ENCODE measurements at places on chromosomes 4 and X.

DNA sequence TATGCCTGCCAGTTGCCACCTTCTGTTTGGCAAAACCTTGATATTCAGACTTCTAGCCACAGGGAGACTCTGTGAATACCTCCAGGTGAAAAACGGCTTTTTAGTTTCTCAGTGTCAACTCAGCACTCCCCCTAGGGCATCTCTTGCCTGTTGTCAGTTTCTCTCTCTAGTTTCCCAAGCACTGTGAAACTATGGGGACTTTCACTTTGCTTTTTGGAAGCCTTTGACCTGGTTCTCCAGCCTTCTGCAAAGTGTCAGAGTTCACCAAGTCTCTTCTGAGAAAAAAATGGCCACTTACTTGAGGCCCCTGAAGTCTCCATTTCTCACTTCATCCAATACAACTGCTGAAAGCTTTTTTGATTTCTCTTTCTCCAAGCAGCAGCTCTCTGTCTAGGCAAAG, 521.5 kb downstream of the INPP4B start:
- no peak for DNase-seq

- no peak for DNase-seq
These were observed 686 bp downstream of the FIP1L1 start for GRCh38 chr4:53378171-53378482.

DNA sequence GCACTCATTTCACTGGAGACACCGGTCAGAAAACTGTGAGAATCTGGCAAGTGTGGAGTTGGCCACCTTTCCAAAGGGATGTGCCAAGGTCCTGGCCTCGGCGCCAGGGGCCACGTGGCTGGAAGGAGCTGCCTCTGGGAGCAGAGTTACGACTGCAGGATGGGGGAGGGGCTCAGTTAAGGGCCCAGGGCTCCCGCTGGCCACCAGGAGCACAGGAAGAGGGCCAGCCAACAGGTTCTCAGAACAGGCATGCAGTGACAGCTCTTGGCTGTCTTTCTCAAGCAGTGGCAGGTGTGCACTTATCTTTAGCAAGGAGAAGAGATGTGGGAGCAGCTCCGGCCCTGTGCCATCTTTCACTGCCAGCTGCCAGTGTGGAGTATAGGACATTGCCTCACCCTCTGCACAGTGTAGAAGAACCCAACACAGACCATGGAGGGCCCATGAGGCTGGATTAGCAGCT, 115.9 kb upstream of the RBPJ start:
- DNase-seq, result no peak

- peak; percentile 18 for DNase-seq
These were observed 34.2 kb downstream of the IDS start for GRCh38 chrX:149470955-149471354.

- no peak for DNase-seq
These were observed 52.1 kb downstream of the PDGFRA start for GRCh38 chr4:54281054-54281766.

- no peak for DNase-seq
These were observed 2.1 kb upstream of the AVPR2 start for GRCh38 chrX:153902385-153902784.

DNA sequence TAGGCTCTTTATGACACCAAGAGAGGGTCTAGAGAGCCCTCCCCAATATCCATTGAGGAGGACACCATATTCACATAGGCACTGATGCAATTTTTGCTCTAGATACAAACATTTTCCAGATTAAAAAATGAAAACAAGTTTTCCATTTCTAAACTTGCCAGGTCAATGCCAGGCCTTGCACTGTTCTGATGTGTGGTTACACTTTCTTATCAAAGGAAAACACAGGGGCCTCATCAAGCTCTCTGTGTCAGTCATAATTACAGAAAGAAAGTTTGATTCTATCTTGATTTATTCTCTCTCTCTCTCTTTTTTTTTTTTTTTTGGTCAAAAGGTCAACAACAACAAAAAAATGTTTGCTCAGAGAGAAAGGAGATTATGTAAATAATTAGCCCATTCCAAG, 80.2 kb upstream of the ACSL4 start:
- no peak for DNase-seq

DNA sequence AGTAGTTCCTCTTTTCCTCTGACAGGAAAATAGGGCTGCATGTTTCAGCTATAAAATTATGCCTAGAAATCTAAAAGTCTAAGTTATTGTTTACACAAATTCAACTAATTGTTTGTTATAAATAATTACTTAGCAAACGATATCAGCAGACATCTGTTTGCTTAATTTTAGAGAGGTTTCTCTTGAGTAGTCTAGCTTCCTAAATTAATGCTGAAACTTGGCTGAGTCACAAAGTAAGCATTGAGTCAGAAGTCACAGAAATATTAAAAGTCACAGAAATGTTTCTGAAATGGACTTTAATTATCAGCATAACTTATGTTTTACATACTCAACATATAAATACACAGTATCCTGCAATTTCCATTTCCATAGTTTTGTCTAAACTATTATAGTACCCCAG, 1044.0 kb downstream of the CCSER1 start:
- DNase-seq, result no peak

DNA sequence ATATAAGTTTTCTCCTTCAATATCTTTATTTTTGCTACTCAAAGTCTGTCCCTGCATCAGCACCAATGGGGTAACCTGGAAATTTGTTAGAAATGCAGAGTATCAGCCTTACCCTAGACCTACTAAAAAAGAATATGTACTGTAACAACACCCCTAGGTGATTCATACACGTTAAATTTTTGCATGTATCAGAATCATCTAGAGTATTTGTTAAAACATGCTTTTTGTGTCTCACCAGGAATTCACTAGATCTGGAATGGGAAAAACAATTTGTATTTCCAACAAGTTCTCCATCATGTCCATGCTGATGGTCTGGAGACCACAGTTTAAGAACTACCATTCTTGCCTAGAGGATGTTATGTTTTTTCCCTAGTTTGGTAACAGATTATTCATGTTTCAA, 196.0 kb upstream of the EDNRA start:
- DNase-seq, result no peak

DNA sequence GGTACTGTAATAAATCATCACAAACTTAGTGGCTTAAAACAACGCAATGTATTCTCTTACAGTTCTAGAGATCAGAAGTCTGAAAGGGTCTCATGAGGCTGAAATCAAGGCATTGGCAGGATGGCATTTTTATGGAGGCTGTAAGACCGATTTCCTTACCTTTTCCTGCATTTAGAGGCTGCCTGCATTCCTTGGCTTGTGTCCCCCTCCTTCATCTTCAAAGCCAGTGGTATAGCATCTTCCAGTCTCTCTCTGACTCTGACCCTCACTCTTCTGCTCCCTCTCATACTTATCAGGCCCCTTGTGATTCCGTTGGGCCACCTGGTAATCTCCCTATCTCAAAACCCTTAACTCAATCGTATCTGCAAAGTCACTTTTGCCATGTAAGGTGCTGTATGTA, 258.2 kb upstream of the JADE1 start:
- no peak for DNase-seq

- no peak for DNase-seq
These were observed 194.4 kb downstream of the SLIT2 start for GRCh38 chr4:20445933-20446723.

GRCh38 chr4:93982255-93982654, 153.7 kb downstream of the ATOH1 start:
- DNase-seq, result no peak

DNA sequence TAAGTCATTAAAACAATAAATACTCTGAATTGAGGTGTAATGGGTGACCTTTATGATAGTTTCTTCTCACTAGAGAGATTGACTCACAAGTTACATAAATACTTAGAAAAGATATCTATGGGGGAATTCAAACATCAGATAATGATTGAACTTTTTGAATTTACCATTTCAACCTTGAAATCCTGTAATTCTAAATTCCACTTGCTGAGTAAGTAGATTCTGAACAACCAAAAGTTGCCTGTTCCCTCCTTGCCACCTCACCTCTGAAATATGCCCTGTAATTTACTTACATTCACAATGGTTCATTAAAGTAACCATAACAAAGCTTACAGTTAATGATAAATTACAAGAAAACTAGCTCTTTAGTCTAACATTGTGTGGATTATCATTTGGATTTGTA, 43.3 kb upstream of the SLC39A8 start:
- DNase-seq, result no peak

DNA sequence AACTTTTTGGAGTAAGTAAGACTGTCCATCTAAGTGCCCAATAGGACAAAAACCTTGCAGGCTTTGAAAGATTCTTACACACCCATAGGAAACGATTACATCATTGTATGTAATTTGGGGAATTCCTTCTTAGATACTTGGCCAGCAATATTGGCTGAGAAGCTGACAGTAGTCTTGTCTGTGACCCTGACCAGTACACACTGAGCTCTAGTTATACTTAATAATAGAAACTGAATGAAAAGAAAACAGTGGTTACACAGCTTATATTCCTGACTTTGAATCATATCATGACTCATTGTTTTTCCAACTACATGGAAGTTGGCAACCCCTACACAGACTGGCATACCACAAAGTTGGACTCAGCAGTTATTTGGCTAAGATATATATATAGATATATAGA, 7.1 kb upstream of the TLR2 start:
- no peak for DNase-seq

DNA sequence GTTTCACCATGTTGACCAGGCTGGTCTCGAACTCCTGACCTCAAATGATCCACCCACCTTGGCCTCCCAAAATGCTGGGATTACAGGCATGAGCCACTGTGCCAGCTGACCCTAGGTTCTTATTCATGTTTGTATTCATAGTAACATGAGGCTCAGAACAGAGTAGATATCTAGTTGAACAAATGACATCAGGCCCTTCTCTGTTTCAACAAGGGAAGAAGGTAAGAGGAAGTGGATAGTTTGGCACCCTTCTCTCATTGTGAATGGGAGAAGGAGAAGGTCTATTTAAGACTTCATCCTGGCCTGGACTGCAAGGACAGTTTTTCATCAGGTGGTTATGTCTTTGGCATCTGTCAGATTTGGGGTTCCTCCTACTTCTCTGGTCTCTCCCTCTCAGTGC, 13.8 kb downstream of the GJB1 start:
- DNase-seq, result no peak

- no peak for DNase-seq
These were observed 147.4 kb upstream of the GATB start for GRCh38 chr4:151908201-151908600.

DNA sequence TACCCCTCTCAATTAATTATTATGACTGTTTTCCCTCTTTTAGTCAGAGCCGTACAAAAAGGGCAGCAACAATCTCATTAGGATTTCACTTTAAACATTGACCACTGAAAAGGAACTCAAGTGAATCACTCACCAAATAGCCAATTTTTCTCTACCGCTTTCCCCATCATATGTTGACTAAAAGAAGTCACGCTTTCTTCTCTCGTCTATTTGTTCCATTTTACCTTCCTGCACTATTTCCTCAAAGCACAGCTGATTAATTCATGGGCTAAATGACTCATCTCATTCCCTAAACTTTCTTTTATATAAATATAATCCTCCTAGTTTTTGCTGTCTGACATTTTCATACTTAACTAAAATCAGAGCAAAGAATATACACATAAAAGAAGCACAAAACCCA, 8.2 kb downstream of the MID1 start:
- no peak for DNase-seq

DNA sequence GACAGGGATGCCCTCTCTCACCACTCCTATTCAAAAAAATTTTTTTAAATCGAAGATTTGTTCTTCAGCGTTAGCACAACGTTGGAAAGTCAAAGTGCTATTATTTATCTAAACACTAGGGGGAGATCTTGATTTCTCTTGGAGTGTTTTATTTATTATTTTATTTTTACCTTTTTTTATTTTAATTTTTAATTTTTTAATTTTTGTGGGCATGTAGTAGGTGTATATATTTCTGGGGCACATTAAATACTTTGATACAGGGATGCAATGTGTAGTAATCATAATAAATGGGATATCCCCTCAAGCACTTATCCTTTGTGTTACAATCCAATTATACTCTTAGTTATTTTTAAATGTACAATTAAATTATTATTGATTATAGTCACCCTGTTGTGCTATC, 37.4 kb upstream of the SLC10A4 start:
- DNase-seq, result no peak

GRCh38 chr4:2450394-2451035, 18.4 kb upstream of the RNF4 start:
- DNase-seq, result no peak

DNA sequence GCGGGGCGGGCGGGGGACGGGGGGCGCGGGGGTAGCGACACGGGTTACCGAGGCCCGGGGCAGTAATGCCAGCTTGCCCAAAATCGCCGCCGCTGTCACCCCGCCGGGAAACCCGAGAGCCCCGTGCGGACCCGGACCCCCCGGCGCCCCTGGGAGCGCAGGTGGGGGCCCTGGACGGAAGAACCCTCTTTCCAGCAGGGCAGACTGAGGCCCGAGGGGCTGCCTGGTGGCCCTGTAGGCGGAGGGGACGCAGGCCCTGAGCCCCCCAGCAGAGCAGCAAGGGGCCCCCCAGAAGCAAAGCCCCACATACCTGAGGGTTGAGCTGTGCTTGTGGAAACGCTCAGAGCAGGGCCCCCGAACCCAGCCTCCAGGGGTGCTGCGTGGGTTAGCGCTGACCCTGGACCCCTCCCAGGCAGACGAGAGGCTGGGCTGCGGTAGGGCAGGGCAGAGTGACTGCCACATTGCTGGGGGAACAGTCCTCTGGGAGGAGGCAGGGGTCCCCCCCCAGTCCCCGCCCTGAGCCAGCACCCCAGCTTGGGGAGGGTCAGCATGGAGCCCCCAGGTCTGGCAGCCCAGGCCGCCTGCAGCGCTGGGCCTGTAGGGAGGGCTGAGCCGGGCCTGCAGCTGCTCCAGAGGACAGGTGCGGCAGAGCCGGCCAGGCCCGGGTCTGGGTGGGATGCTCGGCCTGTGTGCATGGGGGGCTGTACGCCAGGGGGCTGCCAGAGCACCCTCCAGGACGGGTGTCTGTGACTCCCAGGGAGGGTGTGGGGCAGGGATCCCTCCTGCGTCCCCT, 646 bp downstream of the DOK7 start:
- no peak for DNase-seq

DNA sequence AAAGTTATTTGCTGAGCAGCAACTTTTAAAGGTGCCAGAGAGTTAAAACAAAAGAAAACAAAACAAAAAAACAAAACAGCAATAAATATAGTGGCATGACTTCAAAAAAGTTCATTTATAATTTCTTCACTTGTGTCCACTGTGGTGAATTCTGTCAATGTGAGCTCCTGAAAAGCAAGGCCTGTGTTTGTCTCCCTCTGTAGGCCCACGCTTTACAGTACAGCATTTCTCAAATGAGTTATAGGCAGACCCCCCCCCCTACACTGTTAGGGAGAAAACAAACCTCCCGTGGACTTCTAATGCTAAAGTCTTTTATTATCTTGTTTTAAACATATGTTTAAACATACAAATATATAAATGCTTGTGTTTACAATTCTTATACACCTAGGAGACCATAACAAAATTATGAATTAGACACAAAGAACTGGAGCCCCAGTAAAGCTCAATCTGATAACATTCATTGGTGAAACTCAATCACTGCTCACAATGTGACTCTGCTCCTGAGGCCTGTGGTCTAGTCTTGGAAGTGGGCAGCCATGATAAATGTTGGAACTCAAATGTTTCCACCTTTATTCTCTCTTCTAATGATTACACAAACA, 47.0 kb upstream of the SCOC start:
- no peak for DNase-seq
